ENCODE measurements at places on chromosomes 5 and 9. TPM values are rescaled to one million over a fixed set of nuclear protein-coding genes. Genes with fewer than 3 reads are reported as not detected.

The DNAJA1 gene
- 146 TPM for total RNA-seq

The ADGRD2 gene
- total RNA-seq, result 0.43 TPM

The ENG gene
- total RNA-seq, result 0.19 TPM

The C5orf52 gene
- not detected for total RNA-seq

The KIF4B gene
- total RNA-seq, result not detected

GRCh38 chr9:121786543-121786948, 135.1 kb downstream of the DAB2IP start:
- DNase-seq, result no peak

GRCh38 chr5:126680191-126680817, 79.6 kb downstream of the PHAX start:
- DNase-seq, result peak; percentile 45
